ENCODE measurements at places on chromosomes 16 and 17.

GRCh38 chr17:80882323-80882722, 109.3 kb upstream of the CHMP6 start:
- DNase-seq: no peak

- no peak for DNase-seq
Observed at GRCh38 chr16:80914379-80915078, 92.2 kb downstream of the CMC2 start.

GRCh38 chr17:82216301-82217119, 3.9 kb upstream of the CCDC57 start:
- peak; percentile 69 for DNase-seq

GRCh38 chr17:58786586-58787295, 31.1 kb downstream of the PPM1E start:
- DNase-seq: peak; percentile 15

GRCh38 chr17:68614718-68615117, 13.6 kb upstream of the FAM20A start:
- no peak for DNase-seq

All from mesenchymal stem cell (in vitro differentiated cells and primary cell).